ENCODE measurements at places on chromosomes 11 and 22.

DNA sequence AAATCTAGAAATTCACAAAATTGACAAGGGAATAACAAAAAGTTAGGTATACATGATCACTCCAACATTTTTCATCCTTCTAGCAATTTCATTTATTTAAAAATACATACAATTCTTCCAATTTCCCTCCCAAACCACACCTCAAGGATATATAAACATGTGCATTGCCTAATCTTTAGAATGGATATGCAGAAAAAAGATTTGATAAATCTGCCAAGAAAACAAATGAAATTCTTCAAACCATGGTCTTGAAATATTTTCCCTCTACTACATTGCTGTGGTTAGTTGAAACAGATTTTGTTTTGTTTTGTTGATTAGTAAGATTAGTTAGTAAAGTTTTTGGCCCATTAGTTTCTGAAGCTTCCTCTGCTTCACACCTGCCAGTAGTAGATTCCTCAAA is 703.3 kb upstream of the CCDC179 start:
- no peak for DNase-seq

GRCh38 chr11:100832829-100833228 is 145.7 kb downstream of the ARHGAP42 start:
- no peak for DNase-seq

DNA sequence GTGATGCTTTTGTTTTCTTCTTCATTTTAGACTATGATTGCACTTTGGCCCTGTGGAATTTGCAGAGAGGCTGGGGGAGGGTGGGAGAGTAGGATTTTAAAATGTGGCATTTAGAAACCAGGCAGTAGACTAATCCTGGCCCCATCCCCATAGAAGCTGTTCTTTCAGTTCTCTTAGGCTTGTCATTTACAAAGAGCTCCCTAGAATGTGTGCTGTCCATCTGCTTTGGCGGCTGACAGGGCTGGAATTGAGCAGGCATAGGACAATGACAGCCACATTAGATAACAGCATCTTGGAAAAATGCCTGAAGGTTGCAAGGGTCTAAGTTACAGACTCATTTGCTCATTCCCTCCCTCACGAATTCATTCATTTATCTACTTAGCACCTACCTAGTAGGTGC is 9.8 kb downstream of the INSC start:
- no peak for DNase-seq

DNA sequence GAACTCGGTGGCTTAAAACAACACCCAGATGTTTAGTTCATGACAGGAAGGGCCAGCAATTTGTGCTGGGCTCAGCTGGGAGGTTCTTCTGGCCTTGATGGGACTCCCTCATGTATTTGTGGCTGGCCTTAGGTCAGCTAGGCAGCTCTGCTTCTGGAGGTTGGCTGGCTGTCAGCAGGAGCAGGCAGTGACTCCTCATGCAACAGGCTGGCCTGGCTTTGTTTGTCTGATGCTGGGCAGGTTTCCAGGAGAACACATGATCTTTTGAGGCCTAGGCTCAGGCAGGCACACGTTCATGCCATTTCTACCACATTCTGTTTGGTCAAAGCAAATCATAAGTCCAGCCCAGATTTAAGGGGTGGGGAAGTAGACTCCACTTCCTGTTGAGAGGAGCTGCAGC is 571.2 kb downstream of the TBC1D22A start:
- no peak for DNase-seq

DNA sequence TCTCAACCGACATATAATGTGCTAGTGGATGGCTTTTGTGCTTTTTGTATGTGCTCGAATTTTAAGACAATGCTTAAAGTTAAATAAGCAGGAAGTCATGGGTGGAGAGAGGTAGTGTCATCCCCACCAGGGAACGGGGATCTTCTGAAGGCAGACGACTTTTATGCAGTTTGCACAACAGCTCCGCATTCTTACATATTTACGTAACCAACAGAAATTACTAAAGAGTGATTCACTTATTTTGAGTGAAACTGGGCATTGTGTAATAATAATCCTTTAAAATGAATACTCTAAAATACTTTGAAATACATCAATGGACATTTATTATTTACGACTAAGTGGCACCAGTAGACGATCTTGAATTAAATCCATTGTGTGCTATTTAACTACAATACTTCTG is 305.1 kb downstream of the CNTN5 start:
- no peak for DNase-seq

GRCh38 chr11:8221046-8221723 is 42.5 kb downstream of the LMO1 start:
- DNase-seq: no peak

- no peak for DNase-seq
Observed at GRCh38 chr22:40572976-40573375, 63.5 kb downstream of the MRTFA start.

- no peak for DNase-seq
Observed at GRCh38 chr22:28911777-28912669, 28.7 kb downstream of the ZNRF3 start.

- no peak for DNase-seq
Observed at GRCh38 chr11:60830478-60831142, 11.3 kb upstream of the CCDC86 start.

GRCh38 chr11:69131121-69131566 is 24.6 kb upstream of the SMIM38 start:
- DNase-seq: no peak

GRCh38 chr11:109680127-109680526 is 258.1 kb downstream of the C11orf87 start:
- DNase-seq: no peak

DNA sequence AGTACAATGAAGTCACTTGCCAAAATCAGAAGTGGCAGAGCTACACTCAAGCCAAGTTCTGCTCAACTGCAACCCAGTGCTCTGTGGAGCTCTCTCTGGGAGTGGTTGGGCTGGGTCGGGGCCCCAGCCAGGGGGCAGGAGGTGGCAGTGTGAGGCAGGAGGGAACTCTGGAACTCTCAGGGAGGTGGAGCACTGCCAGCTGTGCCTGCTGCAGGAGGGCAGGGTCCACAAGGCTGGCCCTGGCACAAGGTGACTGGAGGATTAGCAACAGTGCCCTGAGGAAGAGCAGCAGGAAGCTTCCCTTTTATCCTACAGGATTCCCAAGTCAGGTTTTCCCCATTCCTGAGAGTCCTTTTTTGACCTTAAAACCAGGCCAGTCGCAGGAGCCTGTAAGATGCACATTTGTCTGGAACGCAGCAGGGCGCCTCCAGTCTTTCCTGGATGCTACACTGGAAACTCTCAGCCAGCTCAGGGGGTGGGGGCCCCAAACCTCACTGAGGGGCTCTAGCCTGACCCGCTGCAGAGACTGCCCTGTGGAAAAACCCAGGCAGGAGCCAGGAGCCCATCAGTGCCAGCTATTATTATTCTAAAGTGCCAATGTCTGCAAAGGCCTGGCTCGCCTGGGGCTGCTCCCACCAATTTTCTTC is 31.8 kb downstream of the DKK3 start:
- no peak for DNase-seq

DNA sequence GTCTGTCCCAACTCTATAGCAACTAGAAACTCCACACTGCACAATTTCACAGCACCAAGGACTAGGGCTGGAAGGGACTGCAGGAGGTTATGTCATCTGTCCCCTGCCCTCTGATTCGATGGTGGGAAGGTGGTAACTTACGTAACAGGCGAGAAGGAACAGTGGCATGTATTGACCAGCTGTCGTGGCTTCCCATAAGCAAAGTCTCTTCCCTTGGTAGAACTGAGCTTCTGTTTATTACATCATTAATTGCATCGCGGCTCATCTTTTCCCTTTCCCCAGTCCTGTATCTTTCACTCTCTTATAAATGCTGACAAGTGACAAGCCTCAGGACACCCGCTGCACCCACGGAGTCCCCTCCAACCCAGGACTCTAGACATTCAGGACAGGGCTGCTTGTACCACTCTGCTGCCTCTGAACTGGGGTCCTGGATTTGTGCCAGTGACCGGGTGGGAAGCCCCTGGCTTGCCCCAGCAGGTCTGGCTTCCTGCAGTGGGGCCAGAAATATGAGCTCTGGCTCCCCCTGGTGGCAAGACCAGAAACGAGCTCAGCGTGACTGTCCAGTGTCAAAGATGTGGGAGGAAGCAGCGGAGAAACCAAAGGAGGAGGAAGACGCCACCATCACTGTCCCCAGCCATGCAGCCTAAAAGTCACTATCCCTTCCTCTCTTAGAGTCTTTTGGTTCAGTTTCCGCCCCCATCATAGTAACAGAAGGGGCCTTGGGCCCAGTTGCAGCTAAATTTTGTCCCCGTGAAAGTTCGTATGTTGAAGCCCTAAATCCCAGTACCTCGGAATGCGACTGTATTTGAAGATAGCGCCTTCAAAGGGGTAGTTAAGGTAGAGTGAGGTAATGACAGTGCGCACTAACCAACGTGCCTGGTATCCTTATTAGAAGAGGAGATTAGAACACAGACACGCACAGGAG is 84.5 kb downstream of the ISX start:
- peak; percentile 49 for DNase-seq

GRCh38 chr11:84289381-84289906 is 1003.3 kb upstream of the CCDC90B start:
- no peak for DNase-seq

DNA sequence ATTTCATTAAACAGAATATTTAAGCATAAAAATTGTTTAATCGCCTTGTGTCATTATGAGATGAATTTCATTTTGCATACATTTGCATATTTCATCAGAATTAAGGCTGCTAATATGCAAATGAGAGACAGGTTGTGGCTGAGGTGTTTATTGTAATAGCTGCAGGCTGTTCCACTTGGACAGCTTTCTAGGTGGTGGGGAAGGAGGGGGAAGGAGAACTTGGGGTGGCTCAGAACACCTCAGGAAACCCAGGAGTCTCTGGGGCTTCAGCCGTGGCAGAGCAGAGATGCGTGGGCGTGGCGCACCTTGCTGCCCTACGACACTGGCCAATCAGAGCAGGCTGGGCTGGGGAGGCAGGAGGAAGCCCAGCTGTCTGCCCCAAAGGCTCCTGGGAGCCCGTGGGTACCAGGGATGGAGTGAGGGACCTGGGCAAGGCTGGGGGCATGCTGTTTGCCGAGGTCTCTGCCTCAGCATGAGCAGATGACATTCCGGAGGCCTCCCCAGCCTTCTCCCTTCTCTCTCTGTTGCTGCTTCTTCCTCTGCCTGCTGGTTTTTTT is 542.9 kb downstream of the MN1 start:
- no peak for DNase-seq

DNA sequence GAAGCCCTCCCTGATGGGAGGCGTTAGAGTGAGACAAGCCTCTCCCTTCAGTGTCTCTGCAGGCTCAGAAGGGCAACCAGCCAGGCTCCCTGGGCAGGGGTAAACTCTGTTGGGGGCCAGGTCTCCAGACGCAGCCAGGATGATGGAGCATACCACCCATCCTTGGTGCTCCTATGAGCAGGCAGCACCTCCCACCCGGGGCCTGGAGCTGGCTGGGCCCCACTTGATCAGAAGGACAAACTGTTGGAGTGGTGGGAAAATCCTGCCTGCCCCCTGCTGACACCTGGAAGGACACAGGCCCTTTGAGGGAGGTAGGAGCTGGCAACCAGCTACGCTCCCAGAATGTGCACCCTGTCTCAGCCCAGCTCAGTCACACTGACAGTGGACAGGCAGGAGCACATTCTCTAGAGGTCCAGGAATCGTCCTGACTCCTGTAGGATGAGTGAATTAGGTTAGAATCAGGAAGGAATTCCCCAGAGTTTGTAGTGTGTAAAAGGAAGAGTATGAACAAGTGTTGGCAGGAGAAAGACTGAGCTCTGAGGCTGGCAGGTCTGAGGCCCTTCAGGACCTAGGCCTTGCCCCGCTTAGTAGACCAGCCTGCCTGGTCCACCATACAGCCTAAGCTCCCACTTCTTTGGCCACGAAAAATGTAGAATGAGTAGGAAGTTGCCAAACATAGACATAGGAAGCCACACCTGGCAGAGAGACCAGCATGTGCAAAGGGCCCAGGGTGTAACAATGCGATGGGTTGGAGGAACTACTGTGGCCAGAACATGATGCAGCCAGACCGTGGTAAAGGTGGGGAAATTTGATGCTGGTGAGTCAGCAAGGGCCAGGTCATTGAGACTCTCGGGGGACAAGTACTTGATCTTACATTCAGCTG is 19.1 kb downstream of the ARHGEF17 start:
- no peak for DNase-seq

DNA sequence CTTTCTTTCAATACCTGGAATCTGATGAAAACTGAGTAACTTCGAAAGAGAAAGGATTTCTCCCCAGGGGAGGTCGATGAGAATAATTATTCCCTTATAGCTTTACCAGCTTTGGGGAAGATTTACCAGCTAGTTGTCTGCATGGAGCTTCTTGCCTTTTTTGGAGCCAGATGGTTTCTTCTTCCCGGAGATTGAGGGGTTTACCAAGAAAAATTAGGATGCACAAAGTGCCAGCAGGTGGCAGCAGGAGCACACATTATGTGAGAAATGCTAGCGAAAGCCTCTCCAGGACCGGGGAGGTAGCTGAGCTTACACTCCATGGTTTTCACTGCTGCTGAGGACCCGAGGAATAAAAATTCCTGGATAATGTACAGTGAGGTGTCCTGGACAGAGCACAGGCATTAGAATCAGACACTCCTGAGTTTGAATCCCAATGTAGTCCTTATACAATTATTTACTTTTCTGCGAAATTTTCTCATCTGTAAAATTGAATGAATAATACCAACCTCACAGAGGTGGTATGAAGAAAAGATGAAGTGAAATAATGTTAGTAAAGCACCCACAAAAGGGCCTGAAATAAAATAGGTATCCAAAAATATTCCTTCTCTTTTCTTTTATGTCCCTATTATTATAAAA is 46.0 kb upstream of the PARVA start:
- peak; percentile 43 for DNase-seq

DNA sequence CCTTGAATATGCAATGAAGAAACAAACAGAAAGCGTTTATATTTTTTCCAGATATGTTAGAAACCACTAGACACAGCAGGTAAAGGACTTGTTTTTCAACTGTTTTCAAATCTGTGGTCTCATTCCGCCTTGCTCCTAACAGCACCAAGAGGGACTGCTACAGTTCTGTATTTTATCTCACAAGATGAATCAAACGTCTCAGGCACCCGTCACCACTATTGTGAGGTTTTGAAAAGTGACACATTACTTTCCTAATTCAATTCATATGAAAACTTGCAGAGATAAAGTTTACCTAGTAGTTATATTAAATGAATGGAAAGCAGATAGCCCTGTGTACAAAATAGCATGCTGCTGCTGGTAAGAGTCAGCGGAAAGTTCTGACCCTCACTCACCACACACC is 386.3 kb downstream of the ETS1 start:
- no peak for DNase-seq
